ENCODE measurements at places on chromosomes 12 and 14.

GRCh38 chr12:28178775-28179174 lies 11.5 kb upstream of the CCDC91 start:
- DNase-seq, result no peak

- no peak for DNase-seq
These were observed 913.9 kb upstream of the SEL1L start for GRCh38 chr14:82447586-82447985.

DNA sequence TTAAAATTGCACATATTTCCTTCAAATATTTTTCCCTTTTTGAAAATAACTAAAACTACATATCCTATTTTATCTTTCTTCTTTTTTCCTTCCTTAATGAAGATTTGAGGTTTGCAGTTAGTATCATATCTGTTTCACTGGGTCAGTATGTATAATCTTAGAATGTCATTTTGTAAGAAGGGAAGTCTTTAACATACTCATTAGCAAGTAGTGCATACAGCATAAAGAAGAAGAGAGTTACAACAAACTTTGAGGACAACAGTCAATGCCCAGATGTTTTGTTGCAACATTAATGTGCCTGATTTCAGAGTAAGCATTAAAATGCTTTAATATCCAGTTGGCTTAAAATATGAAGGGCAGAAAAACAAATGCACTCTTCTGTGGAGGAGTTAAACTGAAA lies 176.9 kb upstream of the FBXO33 start:
- DNase-seq, result no peak

DNA sequence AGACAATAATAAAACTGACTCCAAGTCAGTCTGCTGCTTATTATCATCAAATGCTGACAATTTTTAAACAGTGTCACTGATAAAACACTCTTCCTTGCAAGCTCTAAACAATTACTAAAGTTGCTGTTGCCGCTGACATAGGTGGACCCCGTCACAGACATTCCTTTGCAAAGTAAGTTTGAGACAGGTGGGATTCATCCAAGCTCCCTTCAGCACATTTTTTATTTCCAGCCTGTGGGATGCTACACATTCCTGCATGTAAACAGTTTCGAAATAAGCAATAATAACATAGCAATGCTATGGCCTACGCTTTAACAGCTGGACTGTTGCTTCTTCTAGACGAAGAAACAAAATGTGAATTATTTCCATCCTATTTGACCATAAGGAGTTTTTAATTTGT lies 85.4 kb upstream of the HIF1A start:
- DNase-seq, result no peak
